ENCODE measurements at places on chromosomes 11 and 22.

DNA sequence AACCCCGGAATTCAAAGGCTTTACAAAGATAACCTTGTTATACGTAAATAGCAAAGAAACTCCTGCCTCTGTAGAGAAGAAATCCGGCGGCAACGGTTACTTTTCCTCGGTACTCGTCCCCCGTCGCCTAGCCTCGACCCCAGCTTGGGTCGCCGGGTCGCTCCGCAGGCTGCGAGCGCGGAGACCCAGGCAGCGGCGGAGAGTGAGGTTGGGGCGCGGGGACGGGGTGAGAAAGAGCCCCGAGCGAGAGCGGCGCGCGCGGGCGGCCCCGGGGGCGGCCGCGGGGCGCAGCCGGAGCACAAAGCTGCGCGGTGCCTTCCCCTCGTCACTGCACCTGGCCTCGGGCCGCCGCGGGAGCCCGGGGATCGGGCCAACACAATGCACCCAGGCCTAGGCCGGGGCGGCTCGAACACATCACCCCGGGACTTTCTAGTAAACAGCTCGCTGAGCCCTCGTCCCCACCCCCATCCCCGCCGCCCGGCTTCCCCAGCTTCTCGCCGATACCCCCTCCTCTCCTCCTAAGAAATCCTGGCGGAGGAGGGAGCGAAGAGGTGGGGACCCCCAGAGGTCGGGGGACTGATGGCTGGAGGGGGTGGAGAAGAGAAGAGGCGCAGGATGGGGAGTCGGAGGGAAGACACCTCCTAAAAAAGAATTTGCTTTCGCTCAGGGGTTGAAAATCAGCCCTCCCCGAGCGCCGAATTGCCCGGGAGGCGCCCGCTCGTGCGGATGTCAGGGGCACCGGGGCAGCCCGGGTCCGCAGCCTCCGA, 845 bp downstream of the MPPED2 start:
- DNase-seq = no peak

DNA sequence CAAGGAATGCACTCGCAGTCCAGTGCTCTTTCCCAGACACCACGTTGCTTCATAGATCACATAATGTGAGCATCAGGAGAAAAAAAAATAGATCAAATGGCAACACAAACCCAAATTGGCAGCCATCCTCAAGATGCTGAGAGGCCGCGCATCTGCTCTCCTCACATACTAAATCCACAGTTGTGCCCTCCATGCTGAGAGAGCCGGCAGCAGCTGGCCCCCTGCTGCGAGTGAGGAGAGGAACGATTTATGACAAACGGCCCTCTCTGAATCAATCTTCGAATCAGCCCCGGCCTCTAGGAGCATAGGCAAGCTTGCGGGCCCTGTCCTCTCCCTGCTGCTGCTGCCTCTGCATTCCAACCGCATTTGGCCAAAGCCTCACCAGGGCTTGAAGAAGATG, 159.9 kb upstream of the TENM4 start:
- no peak for DNase-seq

- DNase-seq = no peak
These were observed 105.3 kb upstream of the KIRREL3 start for GRCh38 chr11:127105593-127106541.

DNA sequence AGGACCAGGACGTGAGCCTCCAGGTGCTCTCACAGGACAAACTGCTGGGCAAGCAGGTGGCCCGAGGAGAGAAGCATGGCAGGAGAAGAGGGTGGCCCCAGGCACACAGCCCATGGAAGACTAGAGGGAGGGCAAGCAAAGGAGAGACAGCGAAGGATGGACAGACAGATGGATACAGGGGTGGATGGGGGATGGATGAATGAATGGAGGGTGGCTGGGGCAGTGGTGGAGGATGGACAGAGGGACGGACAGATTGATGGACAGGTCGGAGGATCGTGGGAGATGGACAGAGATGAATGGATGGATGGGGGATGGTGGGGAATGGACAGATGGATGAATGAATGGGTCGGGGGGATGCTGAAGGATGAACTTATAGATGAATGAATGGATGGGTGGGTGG, 22.7 kb downstream of the ARVCF start:
- DNase-seq = no peak

DNA sequence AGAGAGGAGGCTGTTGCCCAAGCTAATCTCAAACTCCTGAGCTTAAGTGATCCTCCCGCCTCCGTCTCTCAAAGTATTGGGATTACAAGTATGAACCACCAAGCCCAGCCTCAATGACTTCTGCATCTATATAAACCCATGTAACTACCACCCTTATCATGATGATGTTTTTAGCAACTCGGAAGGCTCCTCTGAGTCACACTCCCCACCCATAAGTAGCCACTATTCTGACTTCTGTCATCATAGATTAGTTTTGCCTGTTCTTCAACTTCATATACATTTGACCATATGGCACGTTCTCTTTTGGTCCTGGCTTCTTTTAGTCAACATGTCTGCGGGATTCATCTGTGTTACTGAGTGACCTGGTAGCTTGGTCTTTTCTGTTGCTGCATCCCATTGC, 6.4 kb upstream of the FOSL1 start:
- no peak for DNase-seq

DNA sequence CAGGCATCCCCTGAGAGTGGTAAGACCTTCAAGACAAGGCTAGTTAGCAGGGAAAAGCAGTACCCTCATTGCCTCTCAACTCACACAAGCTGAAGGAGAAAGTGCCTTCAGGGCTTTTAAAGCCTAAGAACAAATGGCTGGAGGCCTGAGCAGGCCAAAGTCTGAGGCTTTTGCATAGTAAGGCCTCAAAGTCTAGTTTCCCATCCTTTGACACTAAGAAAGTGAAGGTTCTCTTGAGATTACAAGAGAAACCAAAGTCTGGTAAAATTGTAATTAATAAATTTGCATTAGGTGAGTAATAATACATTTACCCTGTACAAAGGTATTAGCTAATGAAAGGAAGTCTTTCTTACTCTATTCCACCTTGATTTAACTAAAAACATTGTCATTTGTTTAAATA, 47.0 kb upstream of the CCDC89 start:
- DNase-seq = no peak

DNA sequence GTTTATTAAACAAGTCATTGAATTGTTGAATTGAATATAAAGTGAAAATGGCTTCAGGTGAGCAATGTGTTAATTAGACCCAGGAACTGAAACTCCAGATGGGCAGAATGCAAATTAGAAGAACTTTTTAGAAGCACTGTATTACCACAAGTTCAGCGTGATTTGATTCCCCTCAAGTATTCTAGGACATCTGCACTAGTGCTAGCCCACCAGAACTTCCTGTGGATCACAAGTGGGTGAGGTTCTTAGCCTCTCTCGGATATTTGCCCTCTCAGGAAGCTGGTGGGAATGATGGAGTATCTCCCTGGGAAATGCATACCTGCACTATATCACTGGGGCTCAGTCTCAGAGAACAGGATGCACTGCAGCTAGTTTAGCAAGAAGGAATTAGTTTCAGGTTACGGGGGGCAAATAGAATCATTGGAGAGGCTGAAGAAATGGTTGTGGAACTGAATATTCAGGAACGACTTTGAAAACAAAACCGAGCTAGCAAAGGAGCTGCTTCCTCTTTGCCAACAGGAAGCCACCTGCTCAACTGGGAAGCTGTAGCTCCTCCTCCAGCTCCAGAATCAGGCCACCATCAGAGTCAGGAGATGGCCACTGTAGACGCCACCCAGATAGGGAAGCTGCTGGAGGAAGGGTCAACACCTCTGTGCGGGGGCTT, 74.3 kb downstream of the DHCR7 start:
- DNase-seq = no peak

- no peak for DNase-seq
These were observed 559.1 kb downstream of the FAM181B start for GRCh38 chr11:82174610-82175009.

DNA sequence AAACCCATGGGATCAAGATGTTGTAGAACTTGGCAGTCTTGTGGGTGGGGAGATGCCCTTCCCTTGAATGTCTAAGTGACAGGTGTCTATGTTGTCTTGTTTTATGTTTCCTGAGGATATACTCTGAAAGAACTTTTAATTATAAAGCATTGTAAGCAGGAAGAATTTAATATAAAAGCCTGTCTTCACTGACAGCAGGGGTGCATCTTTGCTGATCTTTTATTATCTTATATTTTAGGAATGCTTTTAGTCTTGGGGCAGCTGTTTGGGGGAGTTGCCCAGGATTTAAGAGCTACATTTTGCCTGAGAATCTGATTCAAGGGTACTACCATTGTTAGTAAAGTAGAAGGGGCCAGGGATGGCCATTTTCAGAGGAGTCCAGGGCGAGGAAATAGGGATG, 43.4 kb downstream of the IRAG1 start:
- DNase-seq = no peak

GRCh38 chr11:68965901-68966853, 14.6 kb downstream of the MRGPRD start:
- no peak for DNase-seq

- DNase-seq = no peak
These were observed 150.0 kb upstream of the SYT13 start for GRCh38 chr11:45436118-45436517.

- no peak for DNase-seq
These were observed 85.0 kb upstream of the RCN1 start for GRCh38 chr11:32005786-32006416.

DNA sequence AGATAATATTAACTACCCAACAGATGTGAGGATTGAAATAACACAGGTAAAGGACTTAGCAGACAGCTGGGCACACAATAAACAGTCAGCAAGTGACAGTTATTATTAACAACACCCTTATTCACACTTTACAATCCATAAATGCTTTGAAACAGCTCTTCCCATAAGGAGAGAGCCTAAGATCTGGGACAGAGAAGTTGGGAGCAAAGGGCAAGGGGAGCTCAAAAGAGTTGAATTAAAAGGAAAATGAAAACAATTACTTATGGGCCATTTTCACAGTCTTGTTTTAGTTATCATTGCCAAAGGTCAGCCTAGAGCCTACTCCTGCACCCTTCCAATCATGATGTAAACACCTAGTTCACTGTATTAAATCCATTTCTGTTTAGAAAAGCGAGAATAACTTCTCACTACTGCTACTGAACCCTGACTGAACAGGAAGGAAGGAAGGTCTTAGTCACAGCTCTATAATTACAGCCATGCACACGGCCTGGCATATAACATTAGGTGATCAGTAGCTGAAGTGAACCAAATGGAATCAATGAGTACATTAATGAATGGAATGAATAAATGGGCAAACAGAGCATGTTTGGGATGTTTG, 111.3 kb downstream of the PLEKHA7 start:
- DNase-seq = no peak

GRCh38 chr11:95229199-95229992, 1.6 kb downstream of the SESN3 start:
- DNase-seq = no peak
